ENCODE measurements at places on chromosomes 3 and 15.

- no peak for DNase-seq
Measured at GRCh38 chr3:38207254-38208003, 42.1 kb downstream of the OXSR1 start.

GRCh38 chr3:107651782-107652181 lies 129.0 kb downstream of the BBX start:
- no peak for DNase-seq

DNA sequence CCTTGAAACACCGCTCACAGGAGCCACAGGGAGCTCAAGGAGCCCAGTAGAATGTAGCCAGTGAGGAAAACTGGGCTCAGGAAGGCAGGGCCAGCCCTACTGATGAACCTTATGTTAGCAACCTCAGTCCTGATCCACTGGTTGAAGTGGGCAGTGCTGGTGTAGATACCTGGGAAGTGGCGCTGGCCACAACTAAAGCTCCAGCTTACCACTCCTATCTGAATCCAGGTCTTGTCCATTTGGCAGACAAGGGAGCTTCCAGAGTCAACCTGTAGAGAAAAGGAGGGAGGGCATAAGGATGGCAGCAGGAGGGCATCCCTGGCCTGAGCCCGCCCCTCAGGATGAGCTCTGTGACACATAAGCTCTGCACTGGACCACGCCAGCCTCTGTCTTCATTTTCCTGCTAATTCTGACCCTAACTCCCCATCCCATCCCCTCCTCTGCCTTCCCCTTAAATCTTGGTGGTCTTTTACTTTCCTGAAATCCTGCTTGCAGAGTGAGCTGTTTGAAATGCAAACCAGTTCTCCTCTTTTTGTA lies 2.1 kb upstream of the PRSS50 start:
- DNase-seq: no peak

DNA sequence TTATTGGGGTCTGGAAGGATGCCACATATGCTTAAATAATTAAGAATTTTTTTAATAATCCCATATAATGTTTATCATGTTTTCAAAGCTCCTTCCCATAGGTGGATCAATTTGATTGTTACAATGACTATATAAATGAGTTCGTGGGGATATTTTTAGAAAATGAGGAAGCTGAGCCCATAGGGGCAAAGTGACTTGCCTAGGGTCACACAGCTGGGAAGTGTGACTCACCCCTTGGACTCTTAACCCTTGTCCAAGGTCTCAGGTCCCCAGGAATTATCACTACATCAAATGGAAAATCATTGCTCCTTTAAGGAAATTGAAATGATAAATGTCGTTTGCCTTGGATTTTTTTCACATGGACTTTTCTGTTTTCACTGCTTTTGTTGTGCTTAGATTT lies 161.2 kb upstream of the RGMA start:
- no peak for DNase-seq

DNA sequence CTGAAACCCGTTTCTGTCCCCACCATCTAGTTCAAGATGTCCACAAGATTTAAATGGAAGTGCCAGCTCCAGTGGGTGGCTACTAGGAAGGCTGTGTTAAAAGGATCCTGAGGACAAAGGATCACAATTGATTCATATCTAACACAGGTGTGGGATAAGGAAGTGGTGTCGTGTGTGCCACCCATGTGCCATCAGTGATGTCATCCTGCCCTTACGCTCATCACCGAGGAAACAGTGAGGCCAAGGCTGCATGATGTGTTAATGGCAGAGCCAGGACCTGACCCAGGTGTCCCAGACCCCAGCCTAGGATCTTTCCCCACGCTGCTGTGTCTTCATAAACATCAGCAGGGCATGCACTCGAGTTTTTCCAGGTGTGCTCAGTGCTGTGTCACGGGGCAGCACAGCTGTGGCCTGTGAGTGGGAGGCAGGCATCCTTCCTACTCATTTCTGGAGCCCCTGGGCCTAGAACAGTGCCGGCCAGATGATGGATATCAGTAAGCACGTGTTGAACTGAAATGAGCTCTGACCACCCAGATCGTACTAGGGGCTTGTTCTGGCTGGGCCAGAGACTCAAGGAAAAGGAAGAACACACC lies 10.6 kb upstream of the TGM5 start:
- no peak for DNase-seq

DNA sequence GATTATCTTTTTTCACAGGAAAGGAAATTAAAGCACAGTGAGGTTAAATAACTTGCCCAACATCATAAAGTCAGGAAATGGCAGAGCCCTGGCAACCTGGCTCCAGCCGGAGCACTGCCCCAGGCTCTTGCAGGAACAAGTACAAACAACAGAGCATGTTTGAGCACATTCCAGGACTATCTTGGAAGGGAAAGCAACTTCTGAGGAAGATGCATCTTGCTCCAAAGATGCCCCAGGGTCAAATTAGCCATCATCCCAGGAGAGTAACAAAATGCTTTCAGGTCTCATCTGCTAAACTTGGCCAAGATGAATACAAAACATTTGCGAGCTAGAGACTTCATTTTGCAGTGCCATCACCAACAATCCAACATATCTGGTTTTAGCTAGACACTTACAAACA lies 162.4 kb upstream of the LRRN1 start:
- no peak for DNase-seq

GRCh38 chr3:33194303-33194702 lies 24.3 kb downstream of the SUSD5 start:
- no peak for DNase-seq

DNA sequence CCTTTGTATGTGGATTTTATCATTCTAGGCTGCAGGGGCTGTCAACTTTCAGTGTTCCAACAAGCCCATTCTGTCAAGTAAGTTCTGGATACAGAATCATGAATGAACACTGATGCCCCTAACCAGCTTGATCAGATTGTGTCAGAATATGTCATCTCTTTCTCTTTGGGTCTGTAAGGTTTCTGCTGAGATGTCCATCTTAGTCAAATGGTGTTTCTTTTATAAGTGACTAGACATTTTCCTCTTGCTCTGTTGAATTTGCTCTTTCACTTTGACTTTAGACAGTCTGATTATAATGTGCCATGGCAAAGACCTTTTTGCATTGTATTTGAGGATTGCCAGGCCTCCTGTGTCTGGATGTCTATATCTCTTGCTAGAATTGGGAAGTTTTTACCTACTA lies 660.9 kb upstream of the CBLB start:
- DNase-seq: no peak

GRCh38 chr3:32945136-32945535 lies 6.3 kb upstream of the CCR4 start:
- no peak for DNase-seq

DNA sequence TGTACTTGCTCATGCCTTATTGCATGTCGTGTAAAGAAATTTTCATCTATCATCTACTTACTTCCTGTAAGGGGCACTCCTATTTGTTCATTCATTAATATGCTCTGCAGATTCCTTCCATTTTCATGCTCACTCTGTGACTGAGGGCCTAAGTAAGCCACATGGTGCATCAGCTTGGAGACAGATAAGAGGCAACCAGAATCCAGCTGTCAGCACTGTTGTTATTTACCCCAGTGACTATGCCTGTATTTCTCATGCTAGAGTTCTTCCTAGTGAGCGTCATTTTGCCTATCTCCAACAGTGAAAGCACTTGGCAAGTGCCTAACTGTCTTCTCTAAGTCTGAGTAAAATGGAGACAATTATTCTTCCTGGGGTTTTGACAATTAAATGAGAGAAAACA lies 124.8 kb upstream of the ABI3BP start:
- no peak for DNase-seq

DNA sequence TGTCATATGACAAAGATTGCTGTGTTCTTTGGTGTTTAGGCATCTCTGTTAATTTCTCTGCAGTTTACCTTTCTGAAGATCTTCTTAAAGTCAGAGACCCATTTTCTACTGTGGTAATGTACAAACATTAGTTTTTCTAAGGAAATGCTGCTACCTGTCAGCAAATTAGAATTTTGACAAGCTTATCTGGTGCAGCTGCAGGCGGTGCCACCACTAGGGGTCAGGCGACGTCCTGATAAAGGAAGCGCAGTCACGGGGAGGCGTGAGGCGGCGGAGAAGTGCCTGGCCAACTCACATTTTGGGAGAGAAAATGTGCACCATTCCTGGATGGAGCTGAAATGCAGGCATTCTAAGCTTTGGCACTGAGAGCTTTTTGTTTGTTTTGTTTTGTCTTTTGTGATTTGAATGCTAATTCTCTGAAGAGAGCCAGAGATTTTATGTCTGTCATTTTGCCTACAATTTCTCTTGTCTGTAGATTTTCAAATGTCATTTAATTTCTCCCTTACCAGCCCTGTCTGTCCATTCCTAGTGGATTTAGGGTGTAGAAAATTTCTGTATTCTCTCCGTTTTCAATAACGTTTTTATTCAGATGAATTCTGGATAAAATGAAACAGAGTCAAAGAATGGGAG lies 24.9 kb upstream of the SIAH2 start:
- DNase-seq: peak; percentile 85

- DNase-seq: no peak
Measured at GRCh38 chr3:182036382-182036781, 324.7 kb downstream of the SOX2 start.

DNA sequence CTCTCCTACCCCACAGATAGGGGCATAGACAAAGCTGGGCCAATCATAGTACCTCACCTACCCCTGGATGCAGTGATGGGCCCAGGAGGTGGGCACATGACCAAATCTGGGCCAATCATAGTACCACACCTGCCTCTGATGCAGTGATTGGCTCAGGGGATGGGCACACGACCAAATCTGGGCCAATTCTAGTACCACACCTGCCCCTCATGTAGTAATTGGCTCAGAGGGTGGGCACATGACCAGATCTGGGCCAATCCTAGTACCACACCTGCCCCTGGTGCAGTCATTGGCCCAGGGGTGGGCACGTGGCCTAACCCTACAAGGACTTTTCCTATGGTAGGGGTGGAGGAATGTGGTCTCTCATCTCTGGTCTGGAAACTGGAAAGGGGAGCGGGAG lies 56.9 kb upstream of the MEF2A start:
- no peak for DNase-seq

DNA sequence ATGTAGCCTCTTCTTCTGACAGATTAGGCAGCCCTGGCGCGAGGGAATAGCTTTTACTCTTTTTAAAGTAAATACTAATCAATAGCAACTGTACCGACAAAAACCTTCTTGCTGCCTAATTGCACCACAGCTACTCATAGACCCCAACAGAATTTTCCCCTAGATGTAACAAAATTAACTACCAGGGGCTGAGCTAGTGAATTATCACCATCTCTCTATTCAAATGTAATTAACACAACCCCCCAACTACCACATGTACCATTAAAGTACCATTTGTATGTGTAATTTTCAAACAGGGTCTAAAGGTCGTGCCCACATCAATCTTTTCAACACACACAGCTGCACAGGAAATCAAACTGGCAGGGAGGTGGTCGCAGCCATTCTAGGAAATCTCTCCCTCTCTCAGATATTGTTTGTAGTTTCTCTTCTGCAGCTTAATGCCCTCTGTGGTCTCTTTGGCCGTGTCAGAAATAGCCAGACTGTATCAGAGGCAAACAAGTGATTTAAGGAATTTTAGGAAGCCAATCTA lies 322.9 kb downstream of the RORA start:
- DNase-seq: no peak

GRCh38 chr3:56790016-56790821 lies 11.5 kb downstream of the ARHGEF3 start:
- no peak for DNase-seq

DNA sequence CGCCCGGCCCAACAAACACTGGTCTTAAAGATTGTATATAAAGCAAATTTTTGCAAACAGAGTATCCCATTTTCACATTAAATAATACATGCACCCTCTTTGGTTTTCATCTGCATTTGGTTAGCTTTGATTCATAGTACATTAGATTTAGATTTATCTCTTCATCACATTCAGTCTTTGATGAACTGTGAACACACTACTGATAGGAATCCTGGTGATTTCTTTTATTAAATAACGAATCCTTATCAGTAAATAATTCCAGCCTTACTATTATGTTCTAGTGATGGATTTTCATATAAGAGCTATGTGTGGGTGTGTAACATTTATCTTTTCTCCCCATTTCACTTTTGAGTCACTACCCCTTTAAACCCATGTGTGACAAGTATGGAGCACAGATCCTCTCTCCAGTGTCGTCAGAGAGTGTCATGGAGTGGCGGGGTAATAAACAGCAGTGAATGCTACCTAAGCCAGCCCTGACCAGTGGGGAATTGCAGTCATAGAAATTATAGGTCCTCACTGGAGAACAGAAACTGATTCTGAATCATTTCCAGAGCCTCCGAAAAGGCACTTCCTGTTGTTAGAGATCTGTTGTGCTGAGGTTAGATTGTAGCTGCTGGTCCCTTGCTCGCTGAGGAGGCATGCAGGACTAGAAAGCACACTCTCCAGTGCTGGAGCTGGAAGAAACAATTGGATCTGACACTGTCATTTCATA lies 22.0 kb downstream of the SLC7A14 start:
- no peak for DNase-seq

DNA sequence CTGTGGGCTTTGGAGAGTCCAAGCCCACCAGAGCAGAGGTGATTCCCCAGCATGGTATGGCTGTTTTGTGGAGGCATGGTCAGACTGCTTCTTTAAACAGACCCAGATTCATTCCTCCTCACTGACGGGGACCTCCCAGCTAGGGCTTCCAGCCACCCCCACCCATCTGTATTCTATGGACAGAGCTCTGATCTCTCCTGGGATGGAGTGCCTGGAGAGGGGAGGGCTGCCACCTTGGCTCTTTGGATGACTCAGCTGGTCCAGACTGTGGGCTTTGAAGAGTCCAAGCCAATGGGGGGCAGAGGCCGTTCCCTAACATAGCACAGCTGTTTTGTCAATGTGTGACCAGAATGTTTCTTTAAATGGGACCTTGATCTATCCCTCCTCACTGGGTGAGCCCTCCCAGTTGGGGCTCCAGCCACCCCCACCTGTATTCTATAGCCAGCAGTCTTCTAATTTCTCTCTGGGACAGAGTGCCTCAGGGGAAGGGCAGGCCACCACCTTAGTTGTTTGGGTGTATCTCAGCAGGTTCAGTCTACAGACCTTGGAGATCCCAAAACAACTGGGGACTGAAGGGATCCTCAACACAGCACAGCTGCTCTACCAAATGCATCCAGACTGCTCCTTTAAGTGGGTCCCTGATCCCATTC lies 122.0 kb upstream of the OSTN start:
- no peak for DNase-seq

GRCh38 chr15:90481023-90481422 lies 48.7 kb upstream of the CRTC3 start:
- DNase-seq: no peak

DNA sequence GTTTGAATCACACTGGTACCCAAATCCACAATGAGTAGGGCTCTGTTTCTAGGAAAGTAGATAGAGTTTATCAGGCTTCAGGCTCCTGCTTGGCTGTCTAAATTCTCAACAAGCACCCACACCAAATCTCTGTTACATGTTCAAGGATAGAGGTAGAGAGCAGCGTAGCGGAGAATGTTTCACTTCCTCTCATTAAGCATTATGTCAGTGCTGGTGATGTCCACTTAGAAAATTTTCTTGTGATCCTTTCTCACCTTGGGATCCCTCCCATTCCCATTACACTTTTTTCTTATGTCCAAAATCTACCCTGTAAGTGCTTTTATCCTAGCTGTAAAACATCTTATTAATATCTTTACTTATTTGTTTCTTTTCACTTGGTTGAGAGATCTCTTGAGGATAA lies 34.7 kb upstream of the GCSAM start:
- DNase-seq: no peak
